ENCODE measurements at places on chromosomes 6 and 20. TPM values are rescaled to one million over a fixed set of nuclear protein-coding genes. Genes with fewer than 3 reads are reported as not detected.

Gene PNPLA1
- not detected for total RNA-seq

Gene UNC5CL
- total RNA-seq: 0.47 TPM

Gene SLC25A27
- 0.83 TPM for total RNA-seq

Gene CENPW
- 42.8 TPM for total RNA-seq

Gene SNAP91
- 0.07 TPM for total RNA-seq

Gene UTRN
- total RNA-seq: 6.9 TPM

Gene GABRR1
- total RNA-seq: not detected

Gene FOXQ1
- 5.2 TPM for total RNA-seq

Gene LAMA5
- 260 TPM for total RNA-seq

Gene CLPSL2
- 1.0 TPM for total RNA-seq

Gene SLC4A11
- total RNA-seq: 8.7 TPM

Gene BPIFA1
- not detected for total RNA-seq

Gene PRR18
- total RNA-seq: 0.06 TPM

Gene JAG1
- 33.7 TPM for total RNA-seq

Gene TBC1D32
- total RNA-seq: 0.80 TPM

Gene RHAG
- total RNA-seq: not detected

Gene MRAP2
- total RNA-seq: 1.7 TPM

Data from A549 treated with Mapracorat at 1 μM for 4 hours (cell line).